ENCODE measurements at places on chromosomes 7 and 10.

GRCh38 chr7:40802497-40802896, 667.7 kb downstream of the SUGCT start:
- no peak for DNase-seq

DNA sequence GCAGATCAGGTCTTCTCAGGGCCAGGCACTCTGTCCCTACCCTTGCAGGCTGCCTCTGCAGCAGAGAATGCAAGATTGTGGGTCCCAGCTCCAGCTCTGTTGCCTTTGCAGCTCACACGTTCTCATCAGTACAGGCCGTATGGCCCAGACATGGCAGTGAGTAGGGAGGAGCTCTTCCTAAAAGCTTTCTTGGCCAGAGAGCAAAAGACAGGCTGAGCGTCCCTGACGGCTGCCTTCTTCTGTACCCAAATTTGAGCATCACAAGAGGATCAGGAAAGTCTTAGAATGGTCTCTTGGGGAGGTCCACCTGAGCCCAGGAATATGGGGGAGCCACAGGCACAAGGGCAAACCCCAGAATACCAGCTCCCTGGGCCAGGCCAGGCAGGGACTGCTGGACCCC, 266.3 kb upstream of the ZMIZ1 start:
- no peak for DNase-seq

GRCh38 chr7:120833546-120833945, 24.4 kb downstream of the TSPAN12 start:
- DNase-seq, result no peak

DNA sequence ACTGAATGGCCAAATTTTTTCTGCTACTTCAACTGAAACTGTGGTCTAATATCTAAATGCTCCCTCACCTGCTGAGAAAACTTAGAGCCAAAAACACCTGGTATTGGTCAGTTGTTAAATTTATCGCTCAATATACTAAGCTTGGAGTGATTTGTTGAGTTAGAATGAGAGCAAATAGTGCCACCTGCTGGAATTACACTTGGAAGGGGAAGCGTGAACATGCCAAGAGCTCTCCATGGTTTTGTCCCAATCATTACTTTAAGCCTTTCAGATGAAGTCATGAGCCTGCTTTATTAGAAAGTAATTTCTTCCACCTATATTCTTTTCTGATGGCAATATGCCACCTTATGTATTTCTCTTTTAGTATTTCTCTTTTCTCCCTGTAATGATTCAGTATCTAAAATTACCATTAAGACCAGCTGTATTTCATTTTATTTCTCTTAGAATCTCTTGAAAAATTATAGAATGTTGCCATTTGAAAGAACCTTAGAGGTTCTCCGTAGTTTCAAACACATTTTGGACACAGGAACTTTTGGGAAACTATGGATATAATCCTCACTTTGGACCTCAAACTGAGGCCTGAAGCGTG, 447.8 kb upstream of the C7orf33 start:
- DNase-seq, result peak; percentile 59

GRCh38 chr7:26492816-26493215, 201.2 kb downstream of the SNX10 start:
- no peak for DNase-seq

DNA sequence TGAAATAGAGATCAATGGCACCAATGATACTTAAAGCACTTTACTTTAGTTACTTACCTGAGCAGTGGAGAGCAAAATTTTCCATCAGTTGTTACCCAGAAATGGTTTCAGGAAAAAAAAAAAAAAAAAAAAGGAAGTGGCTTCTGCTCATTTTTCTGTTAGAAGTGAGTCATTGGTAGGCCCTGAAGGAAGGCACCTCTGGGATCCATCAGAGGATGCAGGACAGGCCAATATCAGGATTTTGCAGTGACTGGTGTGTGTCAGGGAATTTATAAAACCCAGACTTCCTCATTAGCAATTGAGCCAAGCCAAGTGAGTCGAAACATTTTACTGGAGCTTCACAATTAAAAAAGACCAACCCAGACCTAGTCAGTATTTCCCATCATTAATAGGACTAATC, 2.3 kb upstream of the SMIM30 start:
- DNase-seq, result no peak

GRCh38 chr10:5571826-5572225, 47.1 kb downstream of the CALML3 start:
- DNase-seq, result no peak

- no peak for DNase-seq
Measured at GRCh38 chr7:116021237-116021636, 9.3 kb downstream of the TFEC start.

- DNase-seq, result no peak
Measured at GRCh38 chr10:73379064-73379748, 20.5 kb upstream of the CFAP70 start.

DNA sequence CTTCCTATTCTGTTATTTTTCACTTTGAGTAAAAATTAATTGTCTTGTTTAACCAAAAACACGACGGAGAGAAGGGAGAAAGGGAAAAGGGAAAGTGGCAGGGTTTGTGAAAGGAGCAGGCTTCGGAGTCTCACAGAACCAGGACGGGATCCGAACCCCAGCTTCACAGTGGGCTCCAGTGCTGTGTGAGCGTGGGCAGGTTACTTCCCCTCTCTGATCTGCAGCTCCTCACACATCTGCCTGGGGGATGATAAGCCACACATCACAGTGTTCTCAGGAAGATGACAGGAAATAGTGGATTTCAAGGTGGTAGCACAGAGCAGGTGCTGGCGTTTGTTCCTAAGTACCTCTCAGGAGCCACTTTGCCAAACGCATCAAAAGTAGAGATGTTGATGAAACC, 94.2 kb upstream of the GPR26 start:
- DNase-seq, result no peak

DNA sequence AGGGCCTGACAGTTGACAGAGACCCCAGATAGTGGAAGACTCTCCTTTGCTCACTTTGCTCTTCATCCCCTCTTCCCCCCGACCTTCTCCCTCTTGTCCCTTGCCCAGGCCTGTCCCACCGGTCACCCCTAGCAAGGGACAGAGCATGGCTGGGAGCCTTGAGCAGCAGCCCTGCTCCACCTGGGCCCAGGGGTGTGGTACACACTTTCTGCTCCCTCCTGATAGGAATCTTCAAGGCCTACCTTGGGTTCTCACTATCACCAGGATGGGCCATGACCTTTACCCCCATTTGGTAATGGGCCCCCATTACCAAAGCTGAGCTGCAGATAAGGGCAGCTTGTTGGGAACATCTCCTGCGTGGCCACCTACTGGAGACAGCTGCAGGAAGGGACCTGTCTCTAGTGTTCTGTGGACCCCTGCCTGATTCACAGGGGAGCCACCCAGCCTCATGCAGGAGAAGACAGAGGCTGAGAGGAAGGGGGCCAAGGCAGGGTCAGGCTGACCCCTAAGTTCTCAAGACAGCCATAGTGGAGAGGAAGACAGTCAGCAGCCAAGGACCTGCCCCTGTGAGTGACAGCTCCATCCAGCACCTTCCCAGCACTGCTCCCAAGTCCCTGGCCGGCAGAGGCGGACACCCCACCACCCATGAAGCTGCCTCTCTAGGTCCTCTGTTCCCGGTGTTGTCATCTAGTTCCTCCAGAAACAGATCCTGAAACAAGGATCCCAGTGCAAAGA, 913 bp upstream of the NPC1L1 start:
- DNase-seq, result no peak

- no peak for DNase-seq
Measured at GRCh38 chr10:79941585-79942210, 7.2 kb downstream of the SFTPD start.

DNA sequence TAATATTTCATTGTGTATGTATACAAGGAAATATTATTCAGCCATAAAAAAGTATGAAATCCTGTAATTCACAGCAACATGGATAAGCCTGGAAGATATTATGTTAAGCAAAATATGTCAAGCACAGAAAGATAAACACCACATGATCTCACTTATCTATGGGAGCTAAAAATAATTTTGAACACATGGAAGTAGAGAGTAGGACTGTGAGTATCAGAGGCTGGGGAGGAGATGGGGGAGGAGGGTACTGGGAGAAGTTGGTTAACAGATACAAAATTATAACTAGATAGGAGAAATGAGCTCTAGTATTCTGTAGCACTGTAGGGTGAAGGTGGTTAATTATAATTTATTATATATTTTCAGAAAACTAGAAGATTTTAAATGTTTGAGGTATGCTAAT, 132.7 kb downstream of the DOCK4 start:
- no peak for DNase-seq

- no peak for DNase-seq
Measured at GRCh38 chr10:13823709-13824405, 237.1 kb downstream of the PRPF18 start.

DNA sequence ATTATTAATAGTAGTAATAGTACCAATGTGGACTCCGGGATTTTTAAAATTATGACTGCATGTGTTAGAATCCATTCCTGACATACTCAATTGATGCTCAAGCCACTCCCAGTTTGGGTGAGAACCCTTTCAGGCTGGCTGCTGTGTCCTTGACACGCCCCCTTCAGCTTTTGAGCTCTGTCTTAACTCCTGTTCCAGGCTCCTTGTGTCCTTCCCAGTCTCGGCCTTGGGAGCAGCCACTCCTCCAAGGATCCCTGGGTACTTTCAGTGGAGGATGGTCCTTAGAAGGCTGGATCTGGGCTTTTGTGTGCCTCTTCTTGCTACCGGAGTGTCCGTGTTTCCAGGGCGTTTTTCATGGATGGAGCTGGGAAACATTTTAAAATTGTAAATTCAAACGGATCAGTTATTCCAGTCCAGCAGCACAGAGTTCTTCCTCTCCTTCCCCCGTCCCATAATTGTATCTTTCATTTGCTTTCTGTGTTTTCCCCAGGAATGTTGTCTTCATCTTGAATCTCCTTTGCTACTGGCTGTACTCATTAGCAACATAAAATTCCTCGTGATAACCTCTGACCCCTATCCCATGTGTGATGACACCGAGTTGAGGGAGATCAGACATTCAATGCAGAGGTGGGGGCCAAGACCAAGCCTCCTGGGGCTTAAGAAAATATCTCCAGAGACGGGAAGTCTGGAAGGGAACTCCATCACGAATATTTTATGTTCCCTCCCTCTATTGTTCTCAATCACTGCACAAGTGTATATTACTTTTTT, 40.0 kb upstream of the PFKFB3 start:
- peak; percentile 45 for DNase-seq

All from cardiac fibroblast (primary cell).